Stimulated activated CD8-positive, alpha-beta memory T cell treated with anti-CD3 and anti-CD28 coated beads, Interleukin-4, amount 100 ng/mL, for 4 hours (primary cell): ENCODE measurements at places on chromosomes 4 and X.

DNA sequence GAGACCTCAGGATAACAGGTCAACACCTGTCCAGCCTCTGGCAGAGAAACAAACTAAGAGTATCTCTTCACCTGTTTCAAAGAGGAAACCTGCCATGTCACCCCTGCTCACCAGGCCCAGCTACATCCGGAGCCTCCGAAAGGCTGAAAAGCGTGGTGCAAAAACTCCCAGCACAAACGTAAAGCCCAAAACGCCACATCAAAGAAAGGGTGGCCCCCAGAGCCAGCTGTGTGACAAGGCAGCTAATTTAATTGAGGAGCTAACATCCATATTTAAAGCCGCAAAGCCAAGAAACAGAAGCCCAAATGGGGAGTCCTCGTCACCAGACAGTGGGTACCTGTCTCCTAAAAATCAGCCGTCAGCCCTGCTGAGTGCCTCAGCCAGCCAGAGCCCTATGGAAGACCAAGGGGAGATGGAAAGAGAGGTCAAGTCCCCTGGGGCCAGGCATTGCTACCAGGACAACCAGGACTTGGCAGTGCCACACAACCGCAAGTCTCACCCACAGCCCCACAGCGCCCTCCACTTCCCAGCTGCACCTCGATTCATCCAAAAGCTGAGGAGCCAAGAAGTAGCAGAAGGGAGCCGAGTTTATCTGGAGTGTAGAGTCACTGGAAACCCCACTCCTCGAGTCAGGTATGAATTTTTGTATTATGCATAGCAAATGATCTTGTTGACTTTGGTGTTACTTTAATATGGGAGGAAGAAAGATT lies 15.1 kb downstream of the PALLD start:
- DNase-seq: peak; percentile 24

DNA sequence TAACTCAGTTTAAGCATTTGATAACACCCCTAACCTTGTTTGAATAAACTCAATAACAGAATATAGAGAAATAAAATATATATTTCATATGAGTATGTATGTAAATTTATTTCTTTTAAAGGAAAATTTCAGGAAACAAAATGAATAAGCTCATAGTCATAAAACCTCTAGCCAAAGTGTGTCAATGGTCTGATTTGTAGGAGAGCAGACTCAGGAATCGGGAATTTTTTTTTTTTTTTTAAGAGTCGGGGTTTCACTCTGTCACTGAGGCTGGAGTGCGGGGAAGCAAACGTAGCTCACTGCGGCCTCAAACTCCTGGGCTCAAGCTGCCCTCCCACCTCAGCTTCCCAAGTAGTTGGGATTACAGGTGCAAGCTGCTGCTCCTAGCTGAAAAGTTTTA lies 2.4 kb downstream of the PKD2 start:
- DNase-seq: no peak

DNA sequence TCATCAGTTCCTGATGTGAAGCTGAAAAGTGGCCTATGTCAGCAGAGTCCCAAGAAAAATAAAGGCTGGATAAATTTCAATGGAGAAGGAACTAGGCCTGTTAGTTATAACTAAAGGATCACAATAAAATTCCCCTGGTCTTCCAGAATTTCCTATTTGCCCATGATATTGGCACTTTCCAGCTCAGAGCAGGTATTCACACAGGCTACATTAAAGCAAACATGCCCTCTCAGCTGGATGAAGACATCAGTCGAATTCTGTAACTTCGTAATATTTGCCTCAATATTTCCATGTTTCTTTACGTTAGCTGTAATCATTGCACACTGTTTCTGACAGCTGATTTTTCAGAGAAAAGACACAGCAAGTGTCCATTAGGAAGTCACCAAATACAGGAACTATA lies 9.5 kb downstream of the HPGD start:
- no peak for DNase-seq

DNA sequence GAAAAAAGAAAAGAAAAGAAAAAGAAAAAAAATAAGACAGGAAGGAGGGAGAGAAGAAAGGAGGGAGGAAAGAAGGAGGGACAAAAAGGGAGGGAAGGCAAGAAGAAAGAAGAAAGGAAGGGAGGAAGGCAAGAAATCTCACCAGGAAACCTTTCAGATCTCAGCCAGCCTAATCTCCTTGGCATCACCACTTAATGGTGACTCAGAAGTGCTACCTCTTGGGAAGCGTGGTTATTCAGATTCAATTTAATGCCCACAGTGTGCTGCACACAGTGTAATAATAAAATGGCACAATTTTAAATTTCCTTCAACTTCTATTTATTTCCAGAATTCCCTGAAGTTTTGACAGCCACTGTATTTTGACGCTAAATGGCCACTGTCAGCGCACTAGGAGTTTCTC lies 50.3 kb downstream of the DKK2 start:
- no peak for DNase-seq

DNA sequence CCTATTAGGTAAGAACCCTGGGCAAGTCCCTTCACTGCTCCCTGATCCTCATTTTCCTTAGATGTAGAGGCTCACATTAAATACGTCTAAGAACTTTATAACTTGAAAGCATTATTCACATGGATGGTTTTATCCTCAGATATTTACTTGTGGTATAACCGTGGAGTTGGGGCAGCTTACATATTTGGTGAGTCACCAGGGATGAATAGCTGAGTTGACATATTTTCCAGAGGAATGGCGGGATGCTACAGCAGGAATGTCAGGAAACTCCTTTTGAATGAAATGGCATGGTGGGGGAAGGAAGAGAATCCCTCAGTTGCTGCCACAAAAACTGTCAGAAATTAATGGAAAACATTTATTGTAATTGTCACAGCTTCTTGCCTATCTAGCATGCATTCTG lies 165.3 kb upstream of the RPS6KA3 start:
- no peak for DNase-seq

- no peak for DNase-seq
These were observed 97.3 kb downstream of the GEMIN8 start for GRCh38 chrX:13932416-13932815.

DNA sequence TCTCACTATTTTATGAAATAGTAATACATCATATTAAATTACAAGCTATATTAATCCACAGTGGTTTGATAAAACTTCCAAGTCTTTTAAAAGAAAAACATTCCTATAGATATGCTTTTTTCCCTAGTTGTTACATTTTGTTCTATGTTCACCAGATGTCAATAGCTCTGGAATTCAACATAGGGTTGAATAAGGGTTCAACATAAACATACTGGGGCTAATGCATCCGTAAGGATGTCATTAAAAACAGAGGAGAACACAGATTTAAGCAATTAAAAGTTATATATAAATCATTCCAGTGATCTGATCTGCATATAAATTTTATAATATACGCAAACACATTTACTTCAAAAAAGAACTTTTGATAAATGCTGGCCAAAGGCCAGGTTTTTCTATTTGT lies 32.5 kb downstream of the SULT1B1 start:
- no peak for DNase-seq

- DNase-seq: no peak
These were observed 17.4 kb upstream of the ARMCX2 start for GRCh38 chrX:101677028-101677427.

DNA sequence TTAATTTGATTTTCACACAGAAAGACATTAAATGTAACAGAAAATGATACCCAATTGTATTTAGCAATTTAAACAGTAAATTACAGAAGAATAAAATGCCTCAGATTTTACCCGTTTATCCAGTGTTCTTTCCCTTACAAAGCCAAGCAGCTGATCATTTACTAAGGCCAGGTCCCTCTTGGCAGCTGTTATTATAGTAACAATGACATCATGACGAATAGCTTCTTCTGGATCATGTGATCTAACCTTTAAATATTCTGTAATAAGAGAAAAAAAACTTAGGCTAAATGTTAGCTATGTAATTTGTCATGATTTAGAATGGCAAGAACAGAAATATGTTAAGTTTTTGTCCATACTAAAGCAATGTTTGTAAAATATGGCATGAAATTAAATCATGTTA lies 69.4 kb downstream of the PDS5A start:
- no peak for DNase-seq

DNA sequence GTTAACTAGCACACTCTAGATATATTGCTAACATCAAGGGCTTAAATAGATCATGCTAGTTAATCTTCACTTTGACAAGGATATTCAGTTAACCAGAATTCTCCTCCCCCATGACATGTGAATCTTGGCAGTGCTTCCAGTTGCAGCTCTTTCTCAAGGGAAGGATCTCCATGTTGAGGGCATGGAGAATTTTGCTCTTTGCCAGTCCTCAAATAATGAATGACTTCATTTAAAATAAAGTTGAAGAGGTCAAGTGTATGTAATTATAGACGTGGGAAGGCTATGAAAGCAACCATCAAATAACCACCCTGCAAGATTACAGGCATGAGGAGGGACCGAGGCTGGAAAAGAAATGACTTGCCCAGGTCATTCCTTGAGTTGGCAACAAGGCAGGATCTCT lies 87.3 kb upstream of the CPEB2 start:
- no peak for DNase-seq

GRCh38 chr4:145888393-145888792 lies 50.2 kb downstream of the ZNF827 start:
- no peak for DNase-seq

- DNase-seq: no peak
These were observed 70.2 kb upstream of the PRPS2 start for GRCh38 chrX:12721042-12721441.

DNA sequence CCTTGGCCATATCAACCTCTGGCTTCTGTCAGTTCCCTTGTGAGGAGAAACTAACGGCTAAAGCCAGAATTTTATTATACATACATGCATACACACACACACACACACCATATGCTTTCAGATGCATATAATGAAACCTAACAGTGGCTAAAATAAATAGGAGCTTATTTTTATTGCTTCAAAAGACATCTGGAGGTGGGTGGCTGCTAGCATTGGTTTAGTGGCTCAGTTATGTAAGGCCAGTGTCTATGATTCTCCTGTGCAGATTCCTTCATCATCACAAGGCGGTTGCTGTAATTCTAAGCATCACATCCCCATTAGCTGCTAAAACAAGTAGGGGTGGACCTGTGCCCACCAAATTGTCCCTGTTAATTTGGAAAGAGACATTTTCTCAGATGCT lies 110.8 kb downstream of the MAPK10 start:
- no peak for DNase-seq

GRCh38 chrX:152601848-152602616 lies 35.7 kb upstream of the GABRQ start:
- no peak for DNase-seq

DNA sequence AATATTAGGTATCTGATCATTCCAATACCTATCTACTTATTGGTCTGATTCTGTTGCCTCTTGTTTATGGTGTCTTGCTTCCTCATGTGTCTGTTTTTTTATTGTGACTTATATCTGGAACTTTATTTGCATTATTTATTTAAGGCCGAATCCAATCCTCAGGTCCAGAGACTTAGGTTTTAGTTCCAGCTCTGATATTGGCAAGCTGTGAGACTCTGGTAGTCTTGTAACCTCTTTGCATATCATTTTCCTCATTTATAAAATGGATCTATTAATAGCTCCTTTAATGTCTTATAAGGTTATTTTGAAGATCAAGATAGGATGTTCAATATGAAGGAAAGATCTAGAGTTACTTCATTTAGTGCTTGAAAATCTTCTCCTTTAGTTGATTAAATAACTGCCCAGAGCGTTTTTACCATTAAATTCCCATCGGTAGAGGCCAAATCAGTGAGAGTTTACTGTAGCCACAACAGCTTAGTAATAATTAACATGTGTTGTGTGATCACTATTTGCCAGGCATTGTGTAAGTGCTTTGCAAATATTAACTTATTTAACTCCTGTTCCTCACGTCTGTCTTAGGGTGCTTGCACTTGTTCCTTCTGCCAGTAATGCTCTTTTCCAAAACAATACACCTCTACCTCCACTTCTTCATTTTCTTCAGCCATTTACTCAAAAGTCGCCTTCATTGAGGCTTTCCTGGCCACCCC lies 82.2 kb downstream of the CC2D2A start:
- DNase-seq: no peak

- no peak for DNase-seq
These were observed 65.2 kb downstream of the PRDM5 start for GRCh38 chr4:120857312-120857711.

DNA sequence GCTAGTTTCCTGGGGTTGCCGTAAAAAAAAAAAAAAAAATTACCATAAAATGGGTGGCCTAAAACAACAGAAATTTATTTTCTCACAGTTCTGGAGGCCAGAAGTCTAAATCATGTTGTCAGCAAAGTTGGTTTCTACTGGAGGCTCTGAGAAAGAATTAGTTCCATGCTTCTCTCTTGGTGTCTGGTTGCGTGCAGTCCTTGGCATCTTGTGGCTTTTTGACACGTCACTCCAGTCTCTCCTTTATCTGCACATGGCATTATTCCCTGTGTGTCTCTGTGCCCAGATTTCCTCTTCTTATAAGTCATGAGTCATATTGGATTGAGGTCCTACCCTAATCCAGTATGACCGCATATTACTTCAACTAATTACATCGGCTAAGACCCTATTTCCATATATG lies 38.7 kb downstream of the SPATA4 start:
- no peak for DNase-seq
